Astrocyte of the hippocampus (primary cell): ENCODE measurements at places on chromosomes 11 and 22.
A peak's percentile ranks its signal among the peaks of the same experiment; 100 is the strongest.

GRCh38 chr11:84106541-84106940 lies 820.4 kb upstream of the CCDC90B start:
- no peak for DNase-seq

GRCh38 chr11:74581954-74582547 lies 10.3 kb upstream of the POLD3 start:
- DNase-seq, result no peak

- peak; percentile 39 for DNase-seq
These were observed 65.2 kb downstream of the ALX4 start for GRCh38 chr11:44244639-44245310.

GRCh38 chr11:12824281-12825041 lies 150.2 kb downstream of the TEAD1 start:
- no peak for DNase-seq

- no peak for DNase-seq
These were observed 117.2 kb upstream of the BMAL1 start for GRCh38 chr11:13160346-13160745.

GRCh38 chr11:36763187-36763586 lies 165.2 kb upstream of the RAG2 start:
- no peak for DNase-seq

DNA sequence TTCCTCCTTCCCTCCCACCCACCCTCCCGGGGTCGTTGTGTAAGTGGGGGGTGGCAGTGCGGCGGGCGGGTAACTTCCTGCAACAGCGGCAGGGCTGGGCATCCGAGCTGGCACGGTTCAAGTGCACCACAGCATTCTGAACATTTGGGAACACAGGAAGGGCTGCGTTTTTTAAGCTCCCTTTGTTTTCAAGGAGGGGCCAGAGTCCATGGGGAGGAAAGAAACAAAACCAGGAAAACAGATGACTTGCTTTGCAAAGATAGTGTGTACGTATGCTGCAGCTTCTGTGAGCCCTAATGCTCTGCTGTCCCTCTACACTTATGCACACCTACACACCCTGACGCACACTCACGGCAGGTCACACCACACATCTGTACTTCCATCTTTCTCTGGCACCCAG lies 152.5 kb downstream of the FBXO7 start:
- no peak for DNase-seq

DNA sequence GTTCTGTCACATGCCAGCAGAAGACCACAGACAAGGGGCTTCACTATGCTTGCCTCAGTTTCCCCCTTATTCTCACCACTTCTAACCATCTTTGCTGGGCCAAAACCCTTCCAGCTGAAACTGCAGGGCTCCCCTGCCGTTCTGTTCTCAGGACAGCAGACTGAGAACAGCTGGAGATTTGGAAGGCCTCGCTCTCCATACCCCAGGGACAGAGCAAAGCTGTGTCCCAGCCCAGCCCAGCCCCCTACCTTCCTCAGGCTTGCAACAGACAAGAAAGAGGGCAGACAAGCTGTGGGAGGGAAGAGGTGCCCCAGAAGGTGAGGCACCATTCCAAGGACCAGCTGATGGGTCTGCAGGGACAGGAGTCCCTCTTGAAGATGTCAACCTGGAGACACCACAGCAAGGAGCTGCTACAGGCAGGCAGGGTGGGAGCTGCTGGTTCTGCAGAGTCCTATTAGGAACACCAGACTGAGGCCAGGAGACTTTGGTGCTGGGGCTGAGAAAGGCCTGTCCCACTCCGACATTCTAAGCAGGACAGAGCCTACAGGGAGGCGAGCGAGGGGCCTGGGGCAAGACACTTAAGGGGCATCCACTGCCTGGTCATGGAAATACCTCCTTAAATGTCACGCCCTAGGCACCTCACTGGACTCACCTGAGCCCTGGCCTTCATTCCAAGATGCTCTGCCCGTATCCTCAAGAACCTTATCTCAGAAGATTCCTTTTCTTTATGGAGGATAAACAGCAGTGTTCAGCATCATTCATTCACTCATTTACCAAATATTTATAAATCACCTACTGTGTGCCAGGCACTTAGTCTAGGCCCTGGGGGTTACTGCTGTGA lies 6.9 kb downstream of the SCN2B start:
- DNase-seq, result no peak

- no peak for DNase-seq
These were observed 277.4 kb downstream of the SOX6 start for GRCh38 chr11:16078936-16079335.

DNA sequence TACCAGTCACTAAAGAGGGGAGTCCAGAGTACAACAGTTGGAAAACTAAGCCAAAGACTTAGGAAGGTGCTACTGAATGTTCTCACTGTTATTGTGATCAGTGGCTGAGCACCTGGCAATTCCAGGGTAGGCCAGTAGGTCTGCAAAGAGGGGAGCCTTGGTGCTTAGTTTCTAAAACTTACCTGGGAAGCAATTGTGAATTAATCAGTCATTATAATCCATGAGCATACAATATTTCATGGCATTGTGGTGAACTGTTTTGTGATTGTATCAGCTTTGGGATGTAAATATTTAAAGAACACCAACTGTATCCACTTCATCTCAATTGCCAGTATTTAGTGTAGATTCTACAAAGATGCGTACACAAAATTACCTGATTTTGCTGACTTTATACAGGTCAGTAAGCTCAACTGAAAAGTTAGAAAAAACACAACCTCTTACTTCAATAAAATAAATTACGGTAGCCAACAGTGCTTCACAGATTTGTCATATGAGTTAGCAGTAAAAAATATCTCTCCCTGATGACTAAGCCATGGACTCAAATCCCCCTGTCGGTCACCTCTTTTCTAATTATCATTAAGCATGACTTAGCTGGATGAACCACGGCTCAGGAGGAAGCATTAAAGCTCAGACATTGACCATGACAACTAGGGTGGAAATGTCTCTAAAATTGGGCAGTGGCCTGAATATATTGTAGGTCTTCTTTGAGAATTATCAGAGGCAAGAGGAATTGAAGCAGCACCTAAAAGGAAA lies 30.8 kb upstream of the SORL1 start:
- peak; percentile 15 for DNase-seq
